A172 (cell line): ENCODE measurements at places on chromosomes 1 and 21.

- DNase-seq, result no peak
These were observed 329.1 kb upstream of the NFIA start for GRCh38 chr1:60753036-60753900.

- no peak for DNase-seq
These were observed 31.9 kb downstream of the CAPN9 start for GRCh38 chr1:230778916-230779590.

- DNase-seq, result no peak
These were observed 4.5 kb downstream of the C21orf58 start for GRCh38 chr21:46319186-46319585.

DNA sequence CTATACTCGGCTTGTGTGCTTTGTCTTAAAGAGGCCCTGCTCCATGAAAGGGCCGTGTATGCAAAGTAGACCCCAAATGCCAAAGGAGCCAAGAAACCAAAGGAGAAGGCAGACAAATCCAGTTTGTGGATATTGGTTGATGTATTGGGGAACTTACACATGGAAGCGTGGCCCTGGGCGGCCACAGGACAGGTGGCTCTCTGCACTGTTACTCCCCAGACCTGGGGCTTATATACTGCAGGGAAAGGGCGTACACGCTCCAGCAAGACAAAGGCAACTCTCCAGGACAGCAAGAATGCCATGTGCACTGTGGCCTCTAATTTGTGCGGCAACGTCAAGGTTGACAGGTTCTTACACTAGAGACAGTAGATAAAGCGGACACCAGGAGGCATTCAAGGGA, 24.8 kb downstream of the RSPH1 start:
- DNase-seq, result no peak
